ENCODE measurements at places on chromosomes 11 and 22.

DNA sequence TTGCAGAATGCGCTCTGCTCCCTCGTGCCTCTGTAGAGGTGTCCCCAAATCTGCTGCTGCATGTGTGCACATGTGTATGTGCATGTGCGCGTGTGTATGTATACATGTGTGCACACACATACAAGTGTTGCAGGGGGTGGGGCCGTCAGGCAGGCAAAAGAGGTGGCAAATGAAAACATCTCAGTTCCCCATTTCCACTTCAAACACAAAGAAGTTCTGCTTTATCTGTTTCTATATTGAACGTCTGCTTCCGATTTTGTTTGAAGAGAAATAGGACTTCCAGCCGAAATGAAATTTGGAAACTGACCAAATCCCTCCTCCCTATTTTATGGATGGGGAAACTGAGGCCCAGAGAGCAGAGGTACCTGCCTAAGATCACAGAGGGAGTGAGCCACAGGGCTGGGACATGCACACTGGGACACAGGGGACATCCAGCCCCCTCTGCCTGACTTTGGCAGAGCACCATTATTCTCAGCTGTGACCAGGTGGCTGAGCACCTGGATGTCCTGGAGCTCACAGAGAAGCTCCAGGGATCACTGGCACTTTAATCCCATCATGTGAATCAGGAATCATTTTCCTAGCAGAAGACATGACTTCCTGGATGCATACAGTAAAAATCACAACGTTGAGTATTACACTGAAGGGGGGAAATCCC, 41.2 kb upstream of the ALX4 start:
- no peak for DNase-seq

DNA sequence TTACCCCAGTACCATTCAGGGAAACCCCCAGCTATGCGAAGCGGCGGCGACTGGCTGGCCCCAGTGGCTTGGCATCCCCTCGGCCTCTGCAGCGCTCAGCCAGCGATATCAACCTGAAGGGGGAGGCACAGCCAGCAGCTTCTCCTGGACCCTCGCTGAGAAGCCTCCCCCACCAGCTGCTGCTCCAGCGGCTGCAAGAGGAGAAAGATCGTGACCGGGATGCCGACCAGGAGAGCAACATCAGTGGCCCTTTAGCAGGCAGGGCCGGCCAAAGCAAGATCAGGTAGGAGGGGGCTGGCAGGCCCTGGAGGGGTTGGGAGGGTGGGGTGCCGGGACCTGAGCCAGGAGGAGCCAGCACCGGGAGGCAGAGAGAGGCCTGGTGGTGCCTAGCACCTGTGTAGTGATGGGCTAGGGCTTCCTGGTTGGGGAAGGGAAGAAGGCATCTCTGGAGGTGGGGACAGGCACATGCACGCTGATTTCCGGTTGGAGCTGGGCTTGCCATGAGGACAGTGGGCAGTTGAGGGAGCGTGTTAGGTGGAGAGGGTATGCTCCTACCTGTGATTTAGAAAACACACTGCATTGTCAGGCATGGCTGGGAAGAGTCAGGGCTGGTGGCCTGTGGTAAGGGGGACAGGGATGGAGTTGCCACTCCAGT, 22.3 kb downstream of the SHANK3 start:
- DNase-seq, result no peak

GRCh38 chr22:32378707-32379272, 21.1 kb downstream of the RFPL3 start:
- no peak for DNase-seq

DNA sequence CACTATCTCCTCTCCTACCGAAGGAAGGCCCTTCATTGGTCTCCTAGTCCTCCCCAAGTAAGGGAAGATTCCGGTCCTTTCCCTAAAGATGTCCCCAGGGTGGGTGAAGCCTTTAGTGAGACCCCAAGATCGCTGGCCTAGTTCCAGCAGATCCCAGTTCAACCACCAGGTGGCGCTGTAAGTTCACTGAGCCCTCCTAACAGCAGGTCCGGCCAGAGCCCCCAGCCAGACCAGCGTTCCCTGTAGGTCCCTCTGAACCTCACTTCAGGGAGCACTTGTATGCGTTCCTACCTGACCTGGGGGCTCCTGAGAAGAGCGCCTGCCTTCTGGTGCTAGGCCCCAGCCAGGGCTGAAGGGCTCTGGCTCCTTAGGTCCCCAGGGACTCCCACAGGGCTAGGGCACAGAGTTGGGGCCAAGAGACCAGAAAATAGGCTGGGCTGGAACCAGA, 38.1 kb downstream of the LMO1 start:
- DNase-seq, result peak; percentile 65

DNA sequence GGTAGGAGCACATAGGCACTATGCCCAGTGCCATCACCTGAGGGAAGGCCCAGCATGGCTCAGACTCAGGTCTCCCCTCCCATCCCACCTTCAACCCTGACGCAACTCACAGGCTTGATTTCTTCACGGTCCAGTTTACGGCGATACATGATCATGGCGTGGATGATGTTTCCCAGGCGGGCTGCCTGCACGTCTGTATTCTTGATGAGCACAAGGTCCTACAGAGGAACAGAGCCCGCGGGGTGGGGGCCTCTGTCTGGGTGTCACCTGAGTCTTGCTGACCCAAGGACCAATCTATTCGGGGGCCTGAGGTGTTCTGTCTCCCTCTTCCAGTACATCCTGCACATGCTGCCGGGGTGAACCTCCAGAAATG, 3.9 kb downstream of the CPT1B start:
- DNase-seq, result no peak

GRCh38 chr22:28773461-28773867, 969 bp downstream of the CCDC117 start:
- no peak for DNase-seq

GRCh38 chr11:61045271-61045670, 57.0 kb upstream of the CD5 start:
- DNase-seq, result no peak

DNA sequence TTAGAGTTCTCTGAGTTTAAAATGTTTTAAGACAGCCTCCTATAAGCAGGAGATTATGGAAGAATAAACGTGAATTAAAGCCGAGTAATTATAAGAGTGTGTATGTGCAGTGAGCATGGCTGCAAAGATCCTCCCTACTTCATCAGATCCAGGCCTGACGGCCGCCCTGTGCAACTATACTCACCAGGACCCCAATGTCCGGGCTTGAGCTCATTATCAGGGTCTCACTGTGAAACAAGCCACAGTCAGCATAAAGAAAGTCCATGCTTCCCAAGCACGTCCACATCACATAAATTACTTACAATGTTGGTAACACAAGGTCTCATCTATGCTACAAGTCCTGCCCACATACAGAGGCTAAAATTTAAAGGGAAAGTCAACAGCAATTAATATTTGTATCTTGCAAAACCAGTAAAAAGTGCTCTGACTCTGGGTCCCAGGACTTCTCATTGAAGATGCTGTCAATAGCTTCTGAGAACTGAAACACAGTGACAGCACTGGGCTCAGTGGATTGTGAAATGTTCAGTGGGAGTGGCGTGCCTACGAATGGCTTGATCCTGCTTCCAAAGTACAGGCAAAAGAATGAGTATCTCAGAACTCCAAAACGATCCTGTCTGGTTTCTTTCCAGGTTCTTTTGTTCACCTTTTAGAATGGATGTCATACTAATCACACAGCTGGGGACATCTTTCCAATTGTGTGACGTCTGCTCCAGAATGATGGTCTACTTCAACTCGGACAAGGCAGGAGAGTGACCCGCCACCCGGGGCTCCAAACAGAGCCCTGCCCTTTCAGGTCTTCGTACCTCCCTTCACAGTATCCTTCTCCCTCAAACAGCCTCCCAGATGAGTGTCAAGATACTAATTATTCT, 72.1 kb upstream of the ARFGAP3 start:
- DNase-seq, result no peak

DNA sequence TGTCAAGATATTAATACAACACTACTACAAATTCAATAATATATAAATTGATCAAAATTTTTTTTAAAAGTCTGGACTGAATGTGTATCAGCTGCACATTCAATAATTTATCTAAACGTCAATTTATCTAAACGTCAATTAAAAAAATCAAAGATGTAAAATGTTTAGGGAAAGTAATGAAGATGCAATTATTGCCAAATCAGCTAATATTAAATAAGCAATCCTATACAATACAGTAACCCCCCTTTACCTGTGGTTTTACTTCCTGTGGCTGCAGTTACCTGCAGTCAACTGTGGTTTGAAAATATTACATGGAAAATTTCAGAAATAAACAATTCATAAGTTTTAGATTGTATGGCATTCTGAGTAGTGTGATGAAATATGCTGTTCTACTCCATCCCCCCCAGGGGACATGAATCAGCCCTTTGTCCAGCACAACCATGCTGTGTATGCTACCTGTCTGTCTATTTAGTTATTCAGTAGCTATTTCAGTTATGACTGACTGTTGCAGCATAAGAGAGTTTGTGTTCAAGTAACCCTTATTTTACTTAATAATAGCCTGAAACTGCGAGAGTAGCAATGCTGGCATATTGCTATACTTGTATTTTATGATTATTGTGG, 72.2 kb downstream of the CWF19L2 start:
- no peak for DNase-seq

DNA sequence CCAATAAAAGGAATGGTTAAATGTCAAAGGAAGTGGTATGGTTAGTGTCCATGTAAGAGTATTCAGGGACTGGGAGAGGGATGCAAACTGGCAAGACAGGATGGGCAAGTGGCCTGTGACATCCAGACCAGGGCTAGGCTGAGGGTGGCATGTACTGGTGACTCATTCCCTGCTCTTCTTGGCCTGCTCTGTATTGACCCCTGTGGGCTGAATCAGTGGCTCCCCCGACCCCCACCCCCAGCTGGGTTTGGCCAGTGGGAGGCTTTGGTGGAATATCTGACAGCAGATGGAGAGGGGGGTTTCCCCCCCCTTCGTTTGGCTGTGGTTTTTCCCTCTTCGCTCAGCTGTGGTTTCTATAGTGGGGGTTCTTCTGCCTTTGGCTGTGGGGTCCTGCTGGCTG, 87.7 kb downstream of the CSNK2A3 start:
- DNase-seq, result no peak

DNA sequence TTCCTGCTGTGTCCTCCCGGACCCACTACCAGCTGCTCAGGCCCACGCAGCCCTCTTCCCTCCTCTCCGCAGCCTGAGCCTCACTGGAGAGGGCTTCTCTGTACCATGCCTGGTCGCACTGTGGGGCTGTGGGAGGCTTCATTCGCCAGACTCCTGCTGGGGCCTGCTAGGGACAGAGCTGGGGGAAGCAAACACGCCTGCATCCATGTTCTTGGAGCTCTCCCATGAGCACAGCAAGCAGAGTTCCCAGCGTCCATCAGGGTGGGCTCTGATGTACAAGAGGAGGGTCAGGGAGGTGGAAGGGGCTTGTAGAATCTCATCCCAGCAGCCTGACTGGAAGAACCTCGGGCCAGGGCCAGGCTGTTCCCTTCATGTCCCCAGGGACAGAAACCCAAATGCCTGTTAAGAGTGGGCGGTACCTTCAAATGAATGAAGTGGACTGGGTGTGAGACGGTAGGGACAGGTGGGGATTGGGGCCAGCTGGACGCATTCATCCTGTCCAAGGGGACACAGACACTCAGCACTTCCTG, 59.9 kb downstream of the MPPED1 start:
- DNase-seq, result no peak

DNA sequence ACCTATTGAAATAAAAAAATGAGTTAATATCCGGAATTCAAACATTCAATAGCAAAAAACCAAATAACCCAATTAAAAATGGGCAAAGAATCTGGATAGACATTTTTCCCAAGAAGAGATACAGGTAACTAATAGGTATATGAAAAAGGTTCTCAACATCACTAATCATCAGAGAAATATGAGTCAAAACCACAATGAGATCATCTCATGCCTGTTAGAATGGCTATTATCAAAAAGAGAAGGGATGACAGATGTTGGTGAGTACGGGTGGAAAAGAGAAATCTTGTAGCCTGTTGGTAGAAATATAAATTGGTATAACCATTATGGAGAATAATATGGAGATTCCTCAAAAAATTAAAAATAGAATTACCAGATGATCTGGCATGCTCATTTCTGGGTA, 26.9 kb upstream of the OR6M1 start:
- DNase-seq, result no peak

DNA sequence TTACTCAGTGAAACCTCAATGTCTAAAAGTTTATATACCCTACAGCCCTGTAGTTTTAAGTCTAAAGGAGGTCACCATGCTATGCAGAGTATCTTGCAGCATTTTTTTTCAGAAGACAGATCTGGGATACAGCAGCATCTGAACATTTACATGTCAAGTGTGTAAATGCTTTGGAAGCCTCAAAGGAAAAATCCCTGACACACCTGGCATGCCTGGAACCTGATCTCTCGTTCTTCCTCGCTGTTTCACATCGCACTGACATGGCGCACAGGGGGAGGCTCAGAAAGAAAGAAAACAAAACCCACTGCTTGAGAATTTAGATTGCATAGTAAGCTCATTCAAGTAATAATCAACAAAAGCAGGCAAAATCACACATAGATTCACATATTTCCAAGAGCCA, 31.0 kb downstream of the PAX6 start:
- DNase-seq, result no peak

DNA sequence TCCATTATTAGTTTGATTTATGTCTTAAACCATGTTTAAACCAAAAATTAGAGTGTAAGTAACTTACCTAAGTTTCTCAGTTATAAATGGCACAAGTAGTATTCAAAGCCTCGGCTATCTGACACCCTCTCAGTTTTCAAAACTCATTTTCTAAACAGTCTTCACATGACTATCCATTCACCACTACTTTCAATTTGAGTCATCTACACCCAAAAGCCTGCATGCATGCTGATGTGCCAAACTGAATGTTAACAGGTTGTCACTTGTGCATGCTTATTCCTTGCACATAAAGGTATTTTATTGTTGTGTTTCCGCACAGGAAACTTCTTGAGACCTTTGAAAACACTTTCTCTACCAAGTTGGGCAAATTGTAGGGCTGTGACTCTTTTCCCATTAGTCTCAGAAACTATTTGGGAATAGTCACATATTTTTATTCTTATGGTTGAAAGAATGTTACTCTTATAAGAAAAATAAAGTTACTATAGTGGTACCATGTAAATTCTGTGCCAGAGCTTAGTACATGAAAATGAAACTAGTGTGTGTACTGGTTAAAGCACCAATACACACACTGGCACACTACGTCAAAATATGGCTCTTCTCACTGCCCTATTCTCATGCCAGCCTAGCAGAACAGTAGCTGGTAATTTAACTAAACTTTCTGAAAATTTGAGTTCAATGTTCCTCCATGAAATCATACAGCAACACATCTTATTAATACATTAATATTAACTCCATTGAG, 2.2 kb upstream of the OR51E2 start:
- DNase-seq, result no peak

DNA sequence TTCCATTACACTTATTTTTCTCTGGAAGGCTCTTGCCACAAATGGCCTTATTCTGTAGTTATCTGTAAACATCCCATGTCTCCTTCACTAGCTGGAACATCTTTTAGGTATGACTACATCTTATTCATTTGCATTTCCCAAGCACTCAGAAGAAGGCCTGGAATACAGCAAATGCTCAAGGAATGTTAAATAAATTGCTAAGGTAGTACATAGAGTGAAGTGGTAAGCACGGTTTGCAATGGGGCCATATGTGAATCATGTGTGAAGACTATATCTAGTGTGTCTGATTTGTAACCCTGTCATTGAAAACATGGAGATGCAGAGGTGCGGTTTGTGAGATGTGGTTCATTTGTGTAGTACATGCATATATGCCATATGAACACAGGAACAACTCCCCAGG, 33.5 kb downstream of the GDPD4 start:
- DNase-seq, result no peak
